ENCODE measurements at places on chromosomes 2 and 18.

DNA sequence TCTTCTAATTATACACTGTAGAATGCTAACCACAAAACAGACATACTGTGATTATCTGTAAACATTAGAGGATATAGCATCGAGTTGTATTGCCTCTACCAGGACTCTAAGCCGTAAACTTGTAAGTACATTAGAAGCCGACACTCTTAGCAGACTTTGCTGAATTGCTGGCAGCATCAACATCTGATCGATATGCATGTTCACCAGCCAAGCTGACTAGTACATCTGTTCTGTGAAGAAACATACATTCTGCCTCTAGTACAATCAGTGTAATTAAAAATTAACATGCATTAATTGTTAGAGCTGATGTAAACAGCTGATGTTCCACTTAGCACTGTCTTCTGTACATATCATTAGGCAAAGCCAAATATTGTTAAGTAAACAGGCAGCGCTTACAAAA is 502.2 kb downstream of the NR4A2 start:
- no peak for DNase-seq

GRCh38 chr2:197677483-197677882 is 2.1 kb upstream of the RFTN2 start:
- DNase-seq = no peak

- no peak for DNase-seq
Observed at GRCh38 chr2:210519594-210519993, 36.8 kb upstream of the CPS1 start.

- no peak for DNase-seq
Observed at GRCh38 chr2:164142755-164143154, 406.9 kb upstream of the FIGN start.

GRCh38 chr2:80074321-80075070 is 230.1 kb downstream of the LRRTM1 start:
- no peak for DNase-seq

GRCh38 chr2:34266908-34267697 is 668.0 kb upstream of the FAM98A start:
- no peak for DNase-seq

- no peak for DNase-seq
Observed at GRCh38 chr2:120766470-120767351, 31.0 kb downstream of the GLI2 start.

DNA sequence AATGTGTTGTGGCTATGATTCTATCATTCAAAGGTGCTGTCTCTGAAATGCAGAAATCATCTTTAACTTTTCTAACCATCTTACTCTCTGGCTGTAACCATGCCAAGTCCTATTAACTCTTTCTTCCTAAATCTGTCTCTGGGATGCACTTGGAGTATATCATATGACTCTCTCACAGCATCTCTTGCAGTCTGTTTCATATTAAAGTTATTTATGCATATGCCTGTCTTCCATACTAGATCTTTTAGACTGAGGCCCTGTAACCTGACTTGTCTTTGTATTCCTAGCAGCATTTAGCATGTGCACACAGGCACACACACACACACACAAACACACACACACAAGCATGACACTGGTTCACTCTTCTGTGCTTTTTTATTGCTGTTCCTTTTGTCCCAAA is 320.6 kb downstream of the ETAA1 start:
- no peak for DNase-seq

DNA sequence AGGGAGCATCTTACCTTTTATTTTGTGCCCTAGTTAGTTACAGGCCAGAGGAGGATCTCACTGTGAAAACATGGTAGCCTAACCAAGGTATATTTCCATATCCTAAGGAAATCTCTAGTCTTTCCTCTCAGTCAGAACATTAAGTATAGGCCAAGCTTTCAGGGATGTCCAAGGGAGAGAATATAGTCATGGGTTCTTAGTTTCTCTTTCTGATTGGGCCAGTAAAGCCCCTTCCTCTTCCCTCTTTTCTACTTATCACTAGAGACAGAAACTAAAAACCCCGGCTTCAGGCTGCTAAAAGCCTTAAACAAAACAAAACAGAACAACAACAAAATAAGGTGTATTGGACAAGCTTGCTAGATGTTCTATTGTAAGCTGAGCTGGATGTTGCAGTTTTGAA is 44.3 kb upstream of the TNFRSF11A start:
- no peak for DNase-seq

- no peak for DNase-seq
Observed at GRCh38 chr2:158143703-158144360, 42.2 kb downstream of the UPP2 start.

GRCh38 chr2:104658144-104658835 is 195.6 kb upstream of the POU3F3 start:
- DNase-seq = no peak

- DNase-seq = no peak
Observed at GRCh38 chr2:286035-286434, 1.9 kb downstream of the ALKAL2 start.

DNA sequence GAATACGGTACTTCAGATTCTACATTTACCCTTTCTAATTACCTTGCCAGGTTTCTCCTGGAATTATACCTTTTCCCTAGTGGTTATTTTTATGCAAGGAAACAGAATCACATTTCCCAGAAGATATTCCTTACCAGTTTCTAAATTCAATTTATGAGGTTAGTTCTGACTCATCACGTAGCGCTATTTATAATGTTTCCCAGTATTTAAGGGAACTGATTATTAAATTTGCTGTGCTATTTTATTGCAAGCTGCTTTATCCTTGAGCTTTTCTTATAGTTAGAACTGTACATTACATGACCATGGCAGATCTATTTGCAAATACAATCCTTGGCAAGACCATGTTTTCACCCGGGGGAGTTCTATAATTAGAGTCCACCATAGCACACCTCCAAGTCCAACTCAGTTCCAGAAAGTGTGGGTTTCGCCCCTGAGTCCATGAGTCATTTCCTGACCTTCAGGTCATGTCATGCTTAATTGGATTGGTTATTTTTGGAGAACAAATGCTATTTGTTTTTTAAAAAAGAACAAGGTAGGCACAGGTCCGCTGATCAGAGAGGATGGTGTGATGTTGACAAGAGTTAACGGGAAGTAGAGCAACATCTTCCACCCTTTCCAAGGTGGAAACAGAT is 126.6 kb downstream of the ZNF532 start:
- DNase-seq = no peak

GRCh38 chr18:79528846-79529245 is 133.1 kb downstream of the NFATC1 start:
- DNase-seq = peak; percentile 76

- DNase-seq = no peak
Observed at GRCh38 chr2:218290316-218291261, 1.7 kb downstream of the TMBIM1 start.

DNA sequence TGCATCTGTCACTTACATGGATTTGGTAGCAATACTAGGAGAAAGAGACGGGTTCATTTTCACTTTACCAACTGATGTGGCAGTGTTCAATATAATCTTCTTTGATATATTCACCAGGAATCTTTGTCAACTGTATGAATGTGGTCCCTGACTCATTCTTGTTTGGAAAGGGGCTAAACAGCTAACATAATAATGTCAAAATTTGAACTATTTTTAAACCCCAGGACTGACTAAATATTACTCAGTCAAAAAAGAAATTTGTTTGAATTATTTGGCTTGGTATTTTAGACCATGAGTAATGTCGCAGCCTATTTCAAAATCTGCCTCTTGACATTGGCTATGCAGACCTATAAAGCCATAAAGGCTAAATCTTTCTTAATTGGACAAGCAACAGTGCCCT is 413.7 kb upstream of the RGPD4 start:
- no peak for DNase-seq

GRCh38 chr2:160956243-160956802 is 203.9 kb upstream of the TANK start:
- no peak for DNase-seq

GRCh38 chr2:46995844-46996243 is 80.2 kb upstream of the MCFD2 start:
- DNase-seq = no peak

GRCh38 chr2:1162768-1163584 is 212.3 kb downstream of the SNTG2 start:
- no peak for DNase-seq

DNA sequence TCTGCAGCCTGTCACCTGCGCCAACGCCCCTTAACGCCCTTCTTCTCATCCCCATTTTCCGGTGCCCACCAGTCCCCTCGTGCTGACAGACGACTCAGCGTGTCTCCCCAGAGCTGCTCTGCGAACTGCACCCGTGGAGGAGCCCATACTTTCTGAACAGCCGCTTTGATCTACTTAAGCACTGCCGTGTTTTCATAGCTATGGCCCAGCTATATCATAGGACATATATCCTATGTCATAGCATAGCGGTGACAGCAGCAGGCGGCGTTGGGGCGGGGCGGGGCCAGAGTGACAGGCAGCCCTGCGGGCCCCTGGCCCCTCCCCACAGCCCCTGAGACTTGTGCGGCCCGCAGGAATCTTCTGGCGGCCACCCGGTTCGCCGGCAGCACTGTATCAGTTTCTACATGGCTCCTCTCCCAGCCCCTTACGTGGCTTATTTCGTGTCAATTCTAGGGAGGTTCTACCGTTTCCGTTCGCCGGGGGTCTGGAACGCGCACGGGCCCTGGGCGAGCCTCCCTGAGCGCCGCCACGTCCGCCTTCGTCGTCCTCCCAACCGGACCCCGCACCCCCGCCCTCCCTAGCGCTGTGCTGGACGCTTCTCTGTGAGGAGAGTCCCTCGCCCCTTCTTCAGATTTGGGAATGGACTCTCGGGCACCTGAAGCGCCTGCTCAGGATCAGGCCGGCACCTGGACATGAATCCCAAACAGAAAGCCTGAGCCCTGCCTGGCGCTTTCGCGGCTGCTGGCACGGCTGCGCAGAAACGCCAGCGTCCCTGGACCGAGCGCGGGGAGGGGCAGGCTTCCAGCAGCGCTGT is 35.4 kb downstream of the PTPN18 start:
- peak; percentile 44 for DNase-seq

DNA sequence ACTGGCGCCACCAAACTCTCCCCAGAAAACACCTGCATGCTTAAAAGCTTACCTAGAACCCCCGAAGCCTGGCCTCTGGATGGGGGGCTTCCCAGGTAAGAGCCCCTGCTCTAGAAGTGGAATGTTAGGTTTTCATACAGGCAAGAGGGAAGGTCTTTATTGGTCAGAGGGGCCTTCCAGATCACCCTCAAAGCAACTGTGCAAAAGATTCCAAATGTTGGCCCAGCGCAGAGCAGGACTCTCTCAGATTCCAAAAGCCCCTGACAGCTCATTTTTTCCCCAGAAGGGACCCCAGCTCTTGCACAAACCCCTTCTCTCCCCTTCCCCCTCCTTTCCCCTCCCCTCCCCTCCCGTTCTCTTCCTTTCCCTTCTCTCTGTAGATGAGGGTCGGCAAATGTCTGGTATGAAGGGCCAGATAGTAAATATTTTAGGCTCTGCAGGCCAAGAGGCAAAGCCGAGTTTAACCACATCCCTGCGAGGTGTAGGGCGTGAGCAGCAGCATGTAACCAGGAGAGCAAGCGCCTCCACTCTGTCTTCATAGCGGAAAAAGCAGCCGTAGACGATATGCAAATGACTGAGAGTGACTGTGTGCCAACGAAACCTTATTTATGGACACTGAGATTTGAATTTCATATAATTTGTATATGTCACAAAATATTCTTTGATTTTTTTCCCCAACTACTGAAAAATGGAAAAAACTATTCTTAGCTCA is 116.9 kb downstream of the SMAD7 start:
- DNase-seq = no peak

DNA sequence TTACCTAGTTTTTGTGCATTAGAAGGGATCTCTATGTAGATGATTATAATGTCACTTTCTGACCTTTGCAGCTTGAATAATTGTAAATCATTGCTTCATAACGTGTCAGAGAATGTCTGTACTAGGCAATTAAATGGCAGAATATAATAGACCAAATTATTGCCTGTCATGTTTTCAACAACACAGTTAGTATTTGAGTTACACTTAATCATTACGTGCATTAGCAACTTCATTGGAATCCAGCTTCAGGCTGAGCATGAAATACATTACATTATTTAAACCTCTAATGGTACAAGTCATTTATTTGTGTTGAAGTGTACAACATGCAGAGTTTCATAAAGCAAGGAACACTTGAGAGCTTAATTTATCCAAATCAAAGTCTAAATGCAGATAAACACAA is 48.0 kb downstream of the ZNF407 start:
- no peak for DNase-seq

- no peak for DNase-seq
Observed at GRCh38 chr2:139918982-139919381, 1138.8 kb upstream of the NXPH2 start.

DNA sequence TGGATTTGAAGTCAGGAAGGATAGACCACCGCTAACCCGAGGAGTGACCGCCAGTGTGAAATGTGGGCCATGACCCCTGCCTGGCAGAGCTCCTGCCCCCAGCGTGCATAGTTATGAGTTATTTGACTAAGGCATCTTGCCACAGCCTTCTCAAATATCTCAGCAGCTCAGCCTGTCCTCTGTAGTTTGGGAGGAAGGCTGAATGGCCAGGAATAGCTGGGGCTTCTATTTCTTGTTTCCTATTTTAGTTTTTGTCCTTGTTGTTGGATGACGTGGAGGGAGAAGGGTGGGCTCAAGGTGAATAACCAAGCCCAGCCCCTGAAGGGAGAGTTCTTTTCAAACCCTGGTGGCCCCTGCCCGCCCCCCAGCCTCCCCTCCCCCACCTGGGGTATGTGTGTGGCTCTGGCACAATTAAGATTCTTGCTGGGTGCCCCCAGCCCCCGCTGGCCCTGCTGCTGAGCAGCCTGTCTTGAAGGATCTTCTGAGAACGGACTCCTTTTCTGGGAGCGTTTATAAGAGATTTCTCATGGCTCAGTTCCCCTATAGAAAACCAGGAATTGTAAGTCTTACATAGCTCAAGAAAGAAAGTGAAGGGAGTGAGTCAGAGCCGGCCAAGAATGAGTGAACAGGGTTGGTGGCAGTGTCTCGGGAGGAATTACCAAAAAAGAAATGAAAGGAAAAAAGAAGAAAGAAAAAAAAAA is 157.4 kb downstream of the GLI2 start:
- no peak for DNase-seq

DNA sequence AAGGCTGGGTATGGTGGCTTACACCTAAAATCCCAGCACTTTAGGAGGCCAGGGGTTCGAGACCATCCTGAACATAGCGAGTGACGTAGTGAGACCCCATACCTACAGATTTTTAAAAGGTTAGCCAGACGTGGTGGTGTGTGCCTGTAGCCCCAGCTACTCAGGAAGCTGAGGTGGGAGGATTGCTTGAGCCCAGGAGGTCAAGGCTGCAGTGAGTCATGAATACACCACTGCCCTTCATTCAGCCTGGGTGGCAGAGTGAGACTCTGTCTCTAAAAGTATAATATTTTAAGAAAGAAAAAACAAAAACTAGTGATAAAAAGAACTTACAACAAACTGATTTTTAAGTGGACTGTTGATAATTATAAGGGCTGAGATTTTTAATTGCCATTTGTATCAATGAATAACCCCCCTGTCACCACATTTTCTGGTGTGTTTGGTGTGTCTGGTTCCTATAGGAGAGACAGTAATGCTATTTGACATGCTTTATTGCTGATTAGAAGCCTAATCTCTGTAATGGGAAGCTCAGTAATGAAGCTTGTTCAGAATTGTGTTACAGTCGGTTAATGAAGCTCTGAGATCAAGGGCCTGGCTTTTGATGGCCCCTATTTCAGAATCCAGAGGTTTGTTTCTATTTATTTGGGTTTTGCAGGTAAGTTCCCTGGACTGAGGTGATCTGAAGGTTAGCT is 147.0 kb downstream of the NEDD4L start:
- DNase-seq = no peak

Data from stimulated activated CD4-positive, alpha-beta T cell treated with anti-CD3 and anti-CD28 coated beads, Interleukin-1b, Interleukin-23, amount 100 ng/mL, for 1 hour (primary cell).